Activated T-cell treated with anti-CD3 and anti-CD28 coated beads for 24 hours (primary cell): ENCODE measurements at places on chromosomes 7 and 10.

DNA sequence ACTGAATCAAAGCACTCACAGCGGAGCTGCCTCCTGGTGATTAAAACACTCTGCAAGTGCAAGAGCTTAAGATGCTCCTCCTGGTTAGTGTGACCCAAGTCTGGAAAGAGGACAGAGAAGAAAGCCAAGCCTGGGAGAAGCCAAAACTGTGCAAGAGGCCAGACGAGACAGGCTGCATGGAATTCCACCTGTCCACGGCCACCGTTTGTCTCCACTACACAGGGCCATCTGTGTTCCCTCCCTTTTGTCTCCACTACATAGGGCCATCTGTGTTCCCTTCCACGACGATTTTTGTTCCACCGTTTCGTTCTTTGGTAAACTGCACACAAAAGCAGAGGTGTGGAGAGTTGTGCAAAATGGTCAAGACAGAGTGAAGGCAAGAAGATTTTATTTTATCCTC is 233.0 kb downstream of the DIP2C start:
- DNase-seq, result no peak

- DNase-seq, result no peak
Observed at GRCh38 chr10:125192620-125193019, 32.3 kb upstream of the CTBP2 start.

DNA sequence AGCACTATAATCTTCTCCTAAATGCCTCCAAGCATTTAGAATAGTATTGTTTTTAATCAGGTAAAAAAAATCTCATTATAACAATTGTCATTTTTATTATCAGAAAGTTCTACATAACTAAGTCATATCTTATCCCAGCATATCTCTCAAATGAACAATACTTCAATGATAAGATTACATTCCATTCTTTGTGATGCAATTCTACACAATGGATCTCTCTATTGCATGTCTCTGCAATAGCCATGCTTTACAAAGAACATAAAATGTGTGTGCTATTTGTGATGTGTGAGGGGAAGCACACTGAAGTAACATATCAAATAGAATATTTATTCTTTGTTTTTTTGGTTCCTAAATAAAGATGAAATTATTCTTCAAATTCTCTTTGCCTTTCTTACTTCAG is 195.7 kb downstream of the TSPAN12 start:
- no peak for DNase-seq

DNA sequence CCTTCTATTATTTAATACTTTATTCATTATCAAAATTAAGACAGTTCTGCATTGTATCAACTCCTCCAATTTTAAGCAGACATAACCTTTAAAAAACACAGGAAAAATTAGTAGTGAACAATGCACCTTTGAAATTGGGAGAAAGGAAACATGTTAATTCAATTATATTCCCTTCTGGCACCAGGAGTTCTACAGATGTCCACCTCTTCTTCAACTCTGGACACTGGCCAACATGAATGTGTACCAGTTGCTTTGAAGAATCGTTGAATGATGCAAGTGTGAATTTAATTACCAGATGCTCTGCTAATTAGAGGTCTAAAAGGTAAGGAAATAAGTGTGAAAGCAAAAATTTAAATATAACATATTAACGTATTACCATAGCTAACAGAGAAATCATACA is 206.7 kb upstream of the IGFBP3 start:
- DNase-seq, result no peak

DNA sequence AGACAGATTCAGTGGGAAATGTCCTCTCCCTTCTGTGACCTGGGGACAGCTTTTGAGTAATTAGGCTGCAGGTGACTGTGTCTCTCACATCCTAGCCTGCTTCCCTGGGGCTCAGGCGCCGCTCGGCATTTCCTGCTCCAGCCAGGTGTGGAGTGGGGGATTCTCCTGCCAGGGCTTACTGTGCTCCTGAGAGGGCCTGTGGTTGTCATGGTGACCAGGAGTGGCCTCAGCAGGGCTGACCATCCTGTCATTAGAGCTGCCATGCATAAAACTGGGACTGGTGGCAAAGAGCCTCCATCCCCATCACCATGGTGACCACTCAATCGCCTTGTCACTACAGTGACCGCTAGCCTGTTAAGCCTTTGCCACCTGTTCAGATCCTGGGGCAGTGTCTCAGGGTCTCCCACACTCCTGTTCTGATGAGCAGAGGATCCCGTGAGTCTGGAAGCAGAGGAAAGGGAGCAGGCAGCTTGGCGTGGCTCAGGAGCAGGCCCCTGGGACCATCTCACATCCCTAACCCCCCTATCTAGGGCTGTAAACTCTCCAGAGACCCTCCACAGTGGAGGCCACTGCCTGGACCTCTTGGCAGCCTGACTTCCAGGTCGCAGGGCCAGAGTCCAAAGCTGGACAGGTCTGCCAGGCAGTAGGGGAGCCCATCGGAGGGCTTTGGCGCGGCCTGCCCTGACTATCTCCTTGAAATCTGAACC is at the start of gene GCK:
Gene GCK, minus strand, starts transcription at position 154 of the 707 bp plus-strand sequence. CDS start 486 bp downstream, outside the sequence.
- DNase-seq, result no peak

GRCh38 chr7:28771906-28772622 is 186.1 kb downstream of the TRIL start:
- DNase-seq, result no peak

GRCh38 chr7:32142649-32143048 is 72.4 kb upstream of the PDE1C start:
- no peak for DNase-seq

DNA sequence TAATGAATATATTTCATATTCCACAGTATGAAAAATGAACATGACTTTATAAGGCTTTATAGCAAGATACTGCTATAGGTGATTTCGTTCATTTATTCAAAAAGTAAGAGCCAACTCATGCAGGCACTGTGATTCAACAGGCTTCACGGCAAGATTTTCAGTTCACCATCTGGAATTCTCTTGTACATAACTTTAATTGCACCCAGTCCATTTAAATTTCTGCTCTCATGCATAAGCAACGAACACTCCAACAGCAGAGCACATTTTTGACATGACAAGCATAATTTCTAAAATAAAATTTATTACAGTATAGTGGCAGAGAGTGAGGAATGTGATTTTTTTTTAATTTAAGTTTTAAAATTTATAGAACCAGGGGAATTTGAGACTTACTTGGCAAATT is 436.1 kb downstream of the PHTF2 start:
- DNase-seq, result no peak

GRCh38 chr10:70811881-70812280 is 3.9 kb upstream of the SGPL1 start:
- no peak for DNase-seq

GRCh38 chr7:46786995-46787394 is 794.9 kb downstream of the TNS3 start:
- no peak for DNase-seq

DNA sequence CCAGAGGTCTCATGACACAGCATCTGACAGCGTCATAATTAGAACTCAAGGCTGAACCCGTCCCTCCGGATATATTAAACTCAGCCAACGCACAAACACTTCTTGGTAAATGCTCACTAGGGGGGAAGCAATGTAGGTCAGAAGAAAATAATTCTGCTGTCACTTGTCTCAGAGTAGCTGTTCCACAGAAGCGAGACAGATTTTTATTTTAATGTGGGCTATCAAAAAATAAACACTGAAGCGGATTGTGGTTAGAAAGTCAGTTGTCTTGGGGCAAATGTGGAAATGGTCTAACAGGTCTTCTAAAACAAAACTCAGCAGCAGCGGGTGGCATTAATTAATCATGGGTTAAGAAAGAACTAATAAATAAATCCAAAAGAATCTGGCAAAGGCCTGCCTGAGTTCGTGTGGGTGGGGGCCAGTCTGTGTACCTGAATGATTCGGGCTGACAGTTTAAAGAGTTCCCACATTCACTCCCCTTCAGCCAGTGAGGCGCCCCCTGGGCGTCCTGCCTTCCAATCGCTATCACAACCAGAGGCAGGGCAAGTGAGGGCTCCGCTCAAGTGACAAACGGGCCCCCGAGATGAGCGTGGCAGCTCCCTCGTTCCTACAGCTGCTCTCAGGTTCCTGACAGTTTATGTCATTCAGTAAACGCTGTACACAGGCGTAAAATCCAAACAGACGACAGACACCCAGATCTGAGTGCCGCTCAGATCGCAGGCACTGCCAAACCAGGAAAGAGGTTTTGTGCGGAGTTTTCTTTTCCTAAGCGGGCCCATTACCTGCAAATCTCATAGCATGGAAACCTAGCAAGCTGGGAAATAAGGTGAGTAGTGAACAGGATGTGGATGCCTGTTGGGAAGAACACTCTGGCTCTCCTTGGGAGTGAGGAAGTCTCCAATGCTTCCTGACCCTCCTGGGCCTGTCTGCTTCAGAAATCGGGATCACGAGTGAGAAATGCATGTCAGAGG is 52.9 kb downstream of the NRAP start:
- DNase-seq, result no peak

DNA sequence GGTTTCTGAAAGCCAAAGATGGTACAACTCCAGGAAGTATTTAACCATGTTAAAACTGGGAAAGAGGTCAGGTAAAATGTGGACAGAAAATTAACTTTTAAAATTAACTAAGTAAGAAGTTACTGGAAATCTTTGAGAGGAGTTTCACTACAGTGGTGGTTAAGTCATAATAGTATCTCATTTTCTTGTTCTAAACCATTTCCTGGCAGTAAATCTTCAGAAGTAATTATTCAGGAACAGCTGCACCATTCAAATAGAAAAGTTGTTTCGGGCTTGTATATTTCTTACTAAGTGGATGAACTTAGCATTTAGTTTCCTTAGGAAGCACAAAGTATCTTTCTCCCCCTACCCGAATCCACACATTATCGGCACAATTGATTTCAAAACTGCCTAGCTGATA is 27.1 kb downstream of the COPG2 start:
- no peak for DNase-seq

- no peak for DNase-seq
Observed at GRCh38 chr10:7498111-7498510, 87.3 kb upstream of the SFMBT2 start.

DNA sequence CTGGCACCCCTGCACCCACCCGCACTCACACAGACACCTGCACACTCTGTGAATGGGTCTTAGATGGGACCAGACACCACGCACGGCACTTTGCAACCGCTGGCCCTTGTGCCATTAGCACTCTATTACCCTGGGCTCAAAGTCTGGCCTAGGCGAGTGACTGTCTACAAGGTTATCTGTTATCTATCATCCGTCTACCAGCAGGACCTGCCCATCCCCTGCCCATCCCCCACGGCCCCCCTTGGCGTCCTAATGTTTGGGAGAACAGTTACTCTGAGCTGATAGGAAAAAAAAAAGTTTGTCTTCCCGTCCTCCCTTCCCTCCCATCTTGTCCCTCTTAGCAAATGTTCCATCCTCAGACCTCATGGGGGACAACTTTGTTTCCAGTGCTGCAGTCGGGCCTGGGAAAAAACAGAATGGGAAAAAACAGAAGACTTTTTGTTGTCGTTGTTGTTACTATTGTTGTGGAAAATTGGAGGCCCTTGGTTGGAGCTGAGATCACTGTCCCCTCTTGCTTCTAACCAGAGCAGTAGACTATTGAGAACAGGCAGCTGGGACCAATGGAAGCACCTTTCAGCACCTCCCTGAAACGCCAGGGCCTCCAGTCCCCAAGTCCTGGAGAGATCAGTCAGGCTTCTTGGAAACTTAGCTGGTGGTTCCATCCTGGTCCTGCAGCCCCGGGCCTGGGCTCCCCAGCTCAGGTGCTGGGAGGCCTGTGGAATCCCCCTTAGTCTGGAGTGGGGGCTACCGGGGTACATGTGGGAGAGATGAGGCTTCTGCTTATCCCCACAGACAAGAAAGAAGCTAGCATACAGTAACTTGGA is 12.2 kb downstream of the UNCX start:
- no peak for DNase-seq

GRCh38 chr7:128110641-128111364 is 79.6 kb upstream of the LRRC4 start:
- DNase-seq, result no peak

DNA sequence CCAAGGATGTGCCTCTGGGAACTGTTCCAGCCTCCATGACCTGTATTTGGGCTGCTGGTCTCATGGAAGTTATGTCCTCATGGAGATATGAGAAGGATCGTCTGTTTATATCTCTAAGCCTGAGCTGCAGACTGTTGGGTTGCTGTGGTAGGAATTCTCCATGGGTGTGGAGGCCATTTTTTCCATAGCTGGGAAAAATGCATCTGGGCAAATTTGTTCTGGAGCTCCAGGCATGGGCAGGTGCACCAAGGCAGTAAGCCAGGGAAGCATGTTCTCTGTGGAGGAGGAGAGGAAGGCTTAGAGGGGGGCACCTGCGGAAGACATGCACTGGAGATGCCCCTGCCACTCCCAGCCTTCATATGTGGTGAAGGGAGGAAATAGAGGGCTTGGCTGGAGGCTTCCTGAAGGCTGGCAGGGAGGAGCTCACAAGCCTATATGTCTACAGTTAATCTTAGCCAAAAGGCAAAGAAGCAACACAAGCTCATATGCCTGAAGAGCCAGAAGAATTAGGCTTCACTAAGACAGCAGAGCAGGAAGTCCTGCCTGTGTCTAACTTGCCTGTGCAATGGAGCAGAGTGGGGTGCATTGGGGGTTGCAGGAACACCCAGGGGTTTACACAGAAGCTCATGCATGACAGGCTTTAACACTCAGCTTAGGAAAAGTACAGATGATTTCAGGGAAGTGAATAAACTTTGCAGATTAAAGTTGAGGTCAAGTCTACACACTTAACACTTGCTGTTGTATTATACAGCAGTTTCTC is 35.1 kb upstream of the CXCL12 start:
- DNase-seq, result no peak

DNA sequence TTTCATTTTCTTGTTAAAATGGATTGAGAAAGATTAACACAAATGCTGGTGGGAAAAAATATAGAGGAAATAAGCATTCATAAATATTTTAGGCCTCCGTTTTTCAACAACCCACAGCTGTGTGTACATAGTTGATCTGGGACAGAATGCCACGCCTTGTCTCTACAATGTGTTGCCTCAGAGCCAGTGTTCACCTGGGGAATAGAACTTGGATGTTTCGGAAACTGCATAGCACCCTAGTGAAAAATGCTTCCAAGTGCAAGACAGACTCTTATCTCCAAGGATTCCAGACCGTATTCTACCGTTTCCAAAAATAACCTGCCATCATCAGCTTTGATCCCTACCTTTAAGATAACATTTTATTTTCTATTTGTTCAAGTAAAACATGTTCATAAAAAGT is 260.9 kb downstream of the SDK1 start:
- DNase-seq, result no peak

- no peak for DNase-seq
Observed at GRCh38 chr10:13298748-13299436, 972 bp downstream of the PHYH start.

- peak; percentile 12 for DNase-seq
Observed at GRCh38 chr10:4234661-4235060, 449.7 kb upstream of the KLF6 start.

- no peak for DNase-seq
Observed at GRCh38 chr7:128235471-128235870, 5.6 kb upstream of the LEP start.

- no peak for DNase-seq
Observed at GRCh38 chr10:127337801-127338200, 141.4 kb upstream of the INSYN2A start.

GRCh38 chr7:111226800-111227199 is 135.9 kb downstream of the LRRN3 start:
- DNase-seq, result no peak

DNA sequence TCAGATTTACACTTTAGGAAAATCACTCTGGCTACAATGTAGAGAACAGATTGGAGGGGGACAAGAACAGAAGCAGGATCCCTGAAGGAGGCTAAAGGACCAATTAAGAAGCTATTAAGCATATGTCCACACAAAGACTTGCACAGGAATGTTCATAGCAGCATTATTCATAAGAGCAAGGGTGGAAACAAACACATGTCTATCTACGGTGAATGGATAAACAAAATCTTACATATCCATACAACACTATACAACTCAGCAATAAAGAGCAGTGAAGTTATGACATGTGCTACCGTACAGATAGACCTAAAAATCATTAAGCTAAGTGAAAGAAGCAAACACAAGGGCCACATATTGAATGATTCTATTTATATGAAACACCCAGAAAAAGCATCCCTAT is 10.4 kb downstream of the CHCHD3 start:
- no peak for DNase-seq
